ENCODE measurements at places on chromosomes 5 and 9.
A peak's percentile ranks its signal among the peaks of the same experiment; 100 is the strongest.

GRCh38 chr5:137761566-137761965 lies 7.4 kb upstream of the HNRNPA0 start:
- DNase-seq: no peak

DNA sequence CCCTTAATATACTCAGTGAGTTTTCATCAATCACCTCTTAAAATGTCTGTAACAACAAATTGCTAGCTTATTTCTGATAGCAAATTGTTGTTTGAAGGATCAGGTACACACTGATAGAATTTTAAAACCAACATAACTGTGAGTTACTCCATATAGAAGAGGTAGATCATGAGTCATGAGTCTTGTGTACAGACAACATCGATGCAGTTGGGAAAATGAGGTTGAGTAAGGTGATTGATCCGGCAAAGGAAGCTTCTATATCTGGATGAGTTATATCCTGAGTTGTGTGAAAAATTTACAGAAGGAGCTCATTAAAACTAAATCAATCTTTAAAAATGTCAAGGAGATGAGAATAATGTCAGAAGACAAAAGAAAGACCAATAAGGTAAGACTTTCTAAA lies 604.6 kb upstream of the RGMB start:
- DNase-seq: no peak

DNA sequence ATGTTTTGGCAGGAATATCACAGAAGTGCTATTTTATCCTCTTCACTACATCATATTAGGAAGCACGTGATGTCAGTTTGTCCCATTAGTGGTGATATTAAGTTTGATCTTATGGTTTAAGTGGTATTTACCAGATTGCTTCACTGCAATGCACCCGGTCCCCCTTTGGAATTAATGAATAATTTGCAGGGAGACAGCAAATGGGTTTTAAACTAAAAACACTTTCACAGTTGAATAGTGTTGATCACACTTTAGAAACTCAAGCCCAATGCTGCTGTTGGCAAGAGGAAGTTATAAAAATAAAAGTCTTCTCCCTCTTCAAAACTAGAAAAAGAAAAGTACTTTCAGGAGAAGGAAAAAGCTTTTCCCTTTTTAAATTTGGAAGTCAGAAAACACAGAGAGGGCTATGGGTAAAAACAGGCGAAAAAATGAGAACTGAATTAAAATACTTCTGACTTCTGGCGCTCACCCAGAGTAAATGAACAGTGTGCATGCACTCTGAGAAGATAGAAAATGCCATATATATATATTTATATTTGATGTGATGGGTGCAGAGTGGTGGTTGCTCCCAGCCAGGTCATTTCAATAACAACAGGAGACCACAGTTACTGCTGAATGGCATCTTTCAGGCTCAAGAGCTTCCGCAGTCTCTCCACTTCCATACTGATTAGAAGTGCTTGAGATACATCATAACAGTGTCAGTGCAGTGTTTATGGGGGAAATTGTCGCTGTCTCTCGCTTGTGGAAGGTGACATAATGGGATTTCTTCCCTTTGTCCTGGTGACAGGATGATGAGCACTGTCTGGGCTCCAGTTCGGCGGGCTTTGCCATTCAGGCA lies 278.0 kb downstream of the ZSWIM6 start:
- DNase-seq: no peak

- DNase-seq: no peak
Observed at GRCh38 chr5:663436-664342, 29.5 kb downstream of the TPPP start.

DNA sequence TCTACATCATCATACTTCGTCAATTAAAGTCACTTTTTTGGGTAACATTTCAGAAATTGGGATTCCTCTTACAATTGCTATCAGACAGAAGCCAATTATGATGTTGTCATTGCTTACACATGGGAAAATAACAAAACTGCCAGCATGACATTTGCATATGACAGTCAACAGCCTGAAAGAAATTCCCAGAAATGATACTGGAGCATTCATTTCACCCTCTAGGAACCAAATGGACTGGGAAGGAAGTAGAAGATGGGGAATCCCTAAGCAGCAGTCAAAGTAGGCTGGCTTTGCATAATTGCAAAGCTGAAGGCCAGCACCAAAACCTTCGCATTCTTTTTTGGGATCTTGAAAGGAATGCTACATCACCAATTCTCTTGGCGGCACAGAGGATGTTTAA lies 10.7 kb downstream of the HMGCS1 start:
- no peak for DNase-seq

GRCh38 chr5:32604800-32605765 lies 19.7 kb downstream of the SUB1 start:
- no peak for DNase-seq

DNA sequence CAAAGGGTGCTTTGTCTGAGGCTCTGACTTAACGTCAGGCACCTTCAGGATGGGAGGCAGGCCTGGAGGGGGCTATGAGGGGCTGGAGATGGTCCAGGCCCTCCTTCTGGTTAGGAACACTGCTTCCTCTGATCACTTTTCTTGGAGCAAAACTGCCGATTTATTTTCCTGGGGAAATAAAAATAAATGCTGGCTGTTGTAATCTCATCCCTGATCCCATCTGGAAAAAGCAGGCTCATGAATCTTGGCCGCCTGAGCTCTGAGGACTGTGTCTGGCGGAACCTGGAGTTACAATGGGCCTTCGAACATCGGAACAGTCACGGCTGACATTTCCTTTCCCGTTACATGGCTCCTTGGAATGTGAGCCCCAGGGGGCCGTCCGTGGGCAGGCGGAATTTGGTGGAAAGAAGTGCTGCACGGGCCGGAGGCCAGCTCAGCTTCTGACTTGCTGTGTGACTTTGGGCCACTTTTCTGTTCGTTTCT lies 157.8 kb downstream of the RGS3 start:
- DNase-seq: no peak

GRCh38 chr5:135695656-135696313 lies 117.0 kb upstream of the CXCL14 start:
- no peak for DNase-seq

DNA sequence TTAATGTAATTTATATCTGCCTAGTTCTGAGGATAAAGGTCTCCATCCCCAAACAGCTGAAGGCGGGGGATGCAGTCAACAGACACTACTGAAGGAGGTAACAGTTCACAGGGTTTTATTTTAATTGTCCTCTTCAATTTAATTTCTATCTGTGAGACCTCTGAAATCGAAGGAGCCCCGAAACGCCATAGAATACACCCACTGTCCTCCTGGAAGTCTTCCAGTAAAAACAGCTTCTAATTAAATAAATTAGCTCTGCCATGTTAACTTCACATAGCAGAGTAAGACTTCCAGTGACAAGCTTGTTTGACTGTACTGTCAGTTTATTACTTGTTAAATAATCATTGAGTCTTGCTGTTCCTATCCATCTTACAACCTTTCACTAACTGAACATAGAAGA lies 193.5 kb downstream of the SEC61B start:
- DNase-seq: no peak

GRCh38 chr5:173237143-173237874 lies 2.3 kb upstream of the NKX2-5 start:
- no peak for DNase-seq

DNA sequence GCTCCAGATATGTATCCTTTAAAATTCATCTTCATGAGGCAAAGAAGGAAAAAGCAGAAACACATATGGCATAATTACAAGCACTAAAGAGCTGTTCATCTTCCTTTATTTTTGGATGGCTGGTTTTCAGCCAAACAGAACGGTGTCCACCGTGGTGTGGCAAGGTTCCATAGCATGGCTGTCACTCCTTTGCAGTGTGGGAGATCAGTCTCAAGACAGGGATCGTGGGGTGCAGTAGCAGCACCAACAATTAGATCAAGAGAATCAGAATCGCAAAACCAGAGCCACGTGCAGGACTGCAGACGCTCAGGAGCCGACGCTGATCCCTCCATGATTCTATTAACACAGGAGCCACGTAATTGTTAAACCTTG lies 79.5 kb downstream of the SEMA4D start:
- DNase-seq: no peak

GRCh38 chr5:43117092-43117491 lies 3.6 kb upstream of the ZNF131 start:
- no peak for DNase-seq

DNA sequence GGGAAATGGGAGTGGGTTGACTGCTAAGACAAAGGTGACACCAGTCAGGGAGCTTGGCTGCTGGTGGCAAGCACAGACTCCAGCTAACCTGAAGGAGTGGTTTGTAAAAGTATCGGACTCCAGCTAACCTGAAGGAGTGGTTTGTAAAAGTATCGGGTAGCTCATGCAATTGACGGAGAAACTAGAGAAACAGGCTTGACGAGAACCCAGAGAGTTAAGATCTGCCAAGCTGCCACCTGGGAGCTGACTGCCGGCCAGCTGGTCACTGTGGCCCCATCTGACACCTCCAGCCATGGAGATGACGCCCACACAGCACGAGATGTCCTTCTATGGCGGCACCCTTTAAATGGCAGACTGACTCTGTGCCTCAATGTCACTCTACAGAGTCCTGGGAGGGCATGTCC lies 28.3 kb upstream of the CRB2 start:
- no peak for DNase-seq

DNA sequence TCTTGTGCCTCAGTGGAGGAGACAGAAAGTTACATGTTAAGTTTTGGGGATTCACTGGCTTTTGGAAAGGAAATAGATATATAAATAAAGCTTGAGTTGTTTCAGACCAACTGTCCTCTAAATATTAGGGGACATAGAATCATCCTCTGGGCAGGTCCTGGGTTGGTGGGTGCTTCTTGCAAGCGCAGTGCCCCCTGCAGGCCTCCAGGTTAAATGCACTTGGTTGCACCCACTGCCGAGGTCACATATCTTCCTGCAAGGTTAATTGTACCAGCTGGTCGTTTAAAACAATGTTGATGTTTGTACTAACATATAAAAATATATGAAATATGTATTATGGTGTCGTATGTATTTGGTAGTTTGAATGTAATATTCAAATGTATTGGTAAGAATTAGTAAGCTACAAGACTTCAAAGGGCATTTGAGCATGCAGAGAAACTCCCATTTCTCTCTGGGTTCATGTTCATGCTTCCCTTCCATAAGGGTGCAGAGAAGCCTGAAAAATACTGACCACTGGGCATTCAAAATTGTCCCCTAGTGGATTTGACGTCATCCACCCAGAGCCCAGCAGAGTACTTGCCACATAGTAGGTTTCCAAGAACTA lies 87.0 kb downstream of the ZNF618 start:
- peak; percentile 9 for DNase-seq

GRCh38 chr9:114484854-114485443 lies 20.3 kb downstream of the WHRN start:
- no peak for DNase-seq

DNA sequence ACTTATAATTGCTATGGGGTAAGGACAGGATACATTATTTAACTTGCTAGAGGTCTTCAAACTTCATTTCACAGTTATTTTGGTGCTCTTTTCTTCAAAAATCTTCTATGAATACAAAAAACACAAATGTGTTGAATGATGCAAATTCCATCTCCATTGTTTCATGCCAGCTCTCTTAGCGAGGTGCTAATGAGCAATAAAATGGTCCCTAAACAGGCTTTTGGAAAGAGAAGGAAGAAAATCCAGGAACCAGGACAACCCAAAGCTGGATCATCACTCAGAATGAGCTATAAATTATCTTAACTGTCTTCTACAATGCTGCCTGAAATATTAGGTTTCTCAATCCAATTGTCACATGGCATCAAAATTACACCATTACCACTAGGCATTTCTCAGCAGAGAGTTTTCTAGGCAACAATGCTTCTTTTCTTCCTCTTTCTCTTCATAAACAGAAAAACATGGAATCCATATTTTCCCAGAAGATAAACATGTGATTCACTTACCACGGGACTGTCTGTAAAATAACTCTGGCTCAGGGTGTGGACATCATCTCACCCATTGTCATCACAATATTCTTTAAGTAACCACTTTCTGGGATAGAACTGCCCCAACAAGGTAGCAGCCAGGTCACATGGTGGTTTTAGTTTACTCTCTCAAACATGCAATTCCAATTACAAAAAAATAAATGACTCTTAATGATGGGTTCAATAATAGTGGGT lies 249.4 kb downstream of the NPR3 start:
- DNase-seq: no peak

- DNase-seq: no peak
Observed at GRCh38 chr9:19269582-19269981, 39.1 kb downstream of the DENND4C start.

DNA sequence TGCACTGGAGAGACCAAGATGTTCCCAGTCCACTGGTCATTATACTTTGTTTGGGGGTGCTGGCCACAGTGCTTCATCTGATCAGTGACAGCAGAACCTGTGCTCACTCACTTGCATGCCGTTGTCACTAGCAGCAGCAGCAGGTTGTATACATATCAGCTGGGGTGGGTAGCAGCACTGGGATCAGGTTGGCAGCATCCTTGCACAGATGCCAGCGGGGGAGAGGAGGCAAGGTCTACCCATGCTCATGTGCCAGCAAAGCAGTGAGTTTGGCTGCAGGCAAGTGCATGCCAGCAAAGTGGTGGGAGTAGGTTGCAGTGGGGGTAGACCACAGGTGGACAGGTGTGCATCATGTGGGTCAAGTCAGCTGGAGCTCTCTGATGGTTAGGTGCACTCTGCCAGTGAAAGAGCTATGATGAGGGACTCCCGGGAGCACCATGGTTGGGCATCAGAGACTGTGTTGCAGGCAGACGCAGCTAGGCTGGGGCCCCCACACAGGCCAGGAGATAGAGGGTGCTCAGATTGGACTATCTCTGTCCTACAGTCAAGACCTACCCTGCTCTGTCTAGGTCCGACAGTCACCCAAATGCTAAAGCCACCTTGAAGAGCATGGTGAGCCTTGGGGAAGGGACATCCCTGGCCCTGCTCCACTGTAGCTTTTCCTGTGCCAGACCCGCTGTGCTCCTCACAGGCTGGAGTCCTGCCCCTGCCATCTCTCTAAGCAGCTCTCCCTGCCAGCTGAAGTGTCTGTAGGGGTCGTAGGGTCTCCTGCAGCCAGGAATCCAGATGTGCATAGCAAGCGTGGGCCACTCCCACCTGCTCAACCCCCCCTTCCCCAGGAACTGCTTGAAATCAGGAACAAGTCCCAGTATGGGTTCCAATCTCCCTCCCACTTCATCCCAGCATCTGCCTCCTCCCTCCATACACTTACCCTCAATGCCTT lies 119.8 kb downstream of the RNF180 start:
- no peak for DNase-seq

DNA sequence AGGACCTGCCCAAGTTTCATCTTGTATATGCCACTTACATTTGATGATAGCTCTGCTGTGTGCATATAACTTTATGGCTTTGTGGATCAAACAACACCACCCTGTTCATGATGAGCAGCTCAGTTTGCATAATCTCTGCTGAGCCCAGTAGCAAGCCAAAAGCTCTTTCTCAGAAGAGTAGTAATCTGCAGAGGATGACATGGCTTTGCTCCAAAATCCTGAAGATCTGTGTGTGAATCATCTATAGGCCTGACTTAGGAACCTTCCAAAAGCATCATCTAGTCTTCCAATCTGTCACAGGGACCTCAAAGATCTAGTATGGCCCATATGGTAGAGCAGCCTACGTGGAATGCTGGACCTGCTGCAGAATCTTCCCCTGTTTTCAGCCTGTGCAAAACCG lies 394.6 kb downstream of the PSAT1 start:
- DNase-seq: no peak

- no peak for DNase-seq
Observed at GRCh38 chr9:88775559-88775958, 215.7 kb upstream of the S1PR3 start.

GRCh38 chr9:29066141-29066640 lies 1492.9 kb upstream of the C9orf72 start:
- no peak for DNase-seq

All from stimulated activated CD8-positive, alpha-beta memory T cell treated with anti-CD3 and anti-CD28 coated beads, Interleukin-2, amount 100 ng/mL, for 1 hour (primary cell).